Activated naive CD8-positive, alpha-beta T cell treated with anti-CD3 and anti-CD28 coated beads, Interleukin-2, amount 50 U/mL, for 16 hours (primary cell): ENCODE measurements at places on chromosomes 5 and 9.

DNA sequence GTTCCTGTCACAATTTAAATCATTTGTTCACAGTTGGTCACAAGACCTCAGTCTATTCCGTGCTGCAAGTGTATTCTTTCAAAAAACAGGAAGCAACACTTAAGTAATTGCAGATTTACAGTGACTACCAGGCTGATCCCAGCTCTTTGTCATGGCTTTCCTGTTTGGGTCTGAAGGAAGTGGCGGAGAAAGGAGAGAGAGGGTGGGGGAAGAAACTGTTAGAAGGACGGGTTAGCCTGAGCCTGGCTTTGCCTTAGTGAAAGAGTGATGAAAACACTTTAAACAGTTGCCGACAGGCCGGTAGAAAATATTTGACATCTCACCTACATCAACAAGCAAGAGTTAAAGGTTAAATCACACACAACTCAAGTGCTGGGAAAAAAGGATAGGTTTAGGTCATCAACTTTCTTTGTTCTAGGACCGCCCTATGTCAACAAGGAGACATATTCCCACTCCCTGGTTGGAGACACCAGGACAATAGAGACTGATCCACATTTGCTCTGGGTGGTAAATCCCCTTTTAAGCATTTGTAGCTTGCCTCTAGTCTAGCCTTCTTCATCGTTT lies 102.2 kb upstream of the DAB2 start:
- DNase-seq = no peak

- DNase-seq = no peak
Measured at GRCh38 chr9:114317665-114318357, 5.1 kb upstream of the ORM1 start.

DNA sequence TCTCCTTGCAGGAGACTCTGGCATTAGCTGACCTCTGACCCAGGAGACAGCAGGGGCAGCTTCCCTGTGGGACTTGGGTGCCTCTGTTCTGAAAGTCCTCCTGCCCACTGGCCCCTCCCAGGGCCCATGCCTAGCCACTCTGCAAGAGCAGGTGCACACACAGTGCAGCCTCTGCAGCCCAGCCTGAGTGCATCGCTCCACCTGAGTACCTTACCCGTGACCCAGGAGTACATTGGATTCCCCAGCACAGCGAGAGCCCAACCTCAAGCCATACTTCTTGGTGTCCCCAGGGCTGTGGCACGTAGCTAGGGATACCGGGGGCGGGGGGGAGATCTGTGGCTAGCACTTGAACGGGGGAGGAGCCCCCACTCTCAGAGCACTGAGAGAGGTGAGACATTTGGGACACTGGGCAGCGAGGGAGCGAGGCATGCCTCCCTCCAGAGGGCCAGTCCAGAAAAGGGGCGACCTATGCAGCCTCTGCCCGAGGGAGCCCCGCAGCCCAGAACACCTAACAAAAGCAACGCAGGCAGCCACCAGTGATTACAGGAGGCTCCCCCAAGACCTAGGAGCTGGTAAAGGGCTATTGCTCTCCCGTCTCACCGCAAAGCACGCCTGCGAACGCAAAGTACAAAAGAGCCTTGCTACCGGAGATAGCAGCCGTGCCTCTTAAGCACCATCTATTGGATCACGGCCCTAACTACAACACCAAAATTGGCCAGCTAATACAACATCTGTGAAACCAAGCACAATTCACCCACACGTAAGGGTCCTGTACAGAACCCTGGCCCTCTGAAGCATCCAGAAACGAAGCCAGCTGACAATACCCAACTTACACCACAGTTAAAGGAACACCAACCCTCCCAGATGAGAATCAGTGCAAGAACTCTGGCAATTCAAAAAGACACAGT lies 826 bp upstream of the PRDM9 start:
- no peak for DNase-seq

DNA sequence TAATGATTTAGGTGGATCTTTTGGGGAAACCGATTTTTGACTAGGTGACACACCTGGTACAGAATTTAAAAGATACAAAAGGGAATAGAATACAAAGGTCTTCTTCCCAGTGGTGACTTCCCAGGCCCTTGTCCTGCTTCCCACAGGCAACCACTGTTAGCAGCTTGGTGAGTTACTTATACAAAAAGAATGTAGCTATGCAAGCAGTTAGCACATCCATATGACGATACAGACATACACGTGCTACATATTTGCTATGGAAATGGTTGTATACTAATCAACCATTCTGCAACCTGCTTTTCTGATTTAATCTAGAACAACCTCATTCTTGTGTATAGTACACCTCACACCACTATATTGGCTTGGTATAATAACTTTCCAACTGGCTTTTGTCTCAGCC lies 51.0 kb downstream of the OTULIN start:
- DNase-seq = no peak

- no peak for DNase-seq
Measured at GRCh38 chr5:171419688-171420430, 412 bp downstream of the FGF18 start.

GRCh38 chr5:136055612-136056309 lies 27.0 kb downstream of the TGFBI start:
- no peak for DNase-seq

GRCh38 chr9:16619402-16619801 lies 251.1 kb downstream of the BNC2 start:
- DNase-seq = no peak

- no peak for DNase-seq
Measured at GRCh38 chr5:68332556-68332955, 117.0 kb downstream of the PIK3R1 start.

DNA sequence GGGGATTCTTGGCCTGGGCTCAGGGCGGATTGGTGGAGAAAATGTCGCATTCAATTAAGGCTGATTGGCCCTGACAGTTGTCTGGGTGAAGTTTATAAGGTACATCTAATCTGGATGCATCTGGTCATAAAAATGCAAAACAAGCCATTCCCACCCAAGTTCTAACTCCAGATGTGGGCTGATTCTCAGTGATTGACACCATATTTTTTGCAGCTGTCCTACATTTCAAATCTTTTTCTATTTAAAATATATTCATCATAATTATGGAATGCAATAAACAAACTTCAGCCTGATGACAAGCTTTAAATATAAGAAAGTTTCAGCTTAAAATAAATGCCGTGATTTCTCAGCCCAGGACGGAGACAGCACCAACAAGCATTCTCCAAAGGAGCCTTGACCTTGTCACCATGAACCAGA lies 146.4 kb upstream of the SMIM23 start:
- DNase-seq = no peak

GRCh38 chr5:174356536-174356935 lies 311.0 kb downstream of the NSG2 start:
- DNase-seq = no peak
